Ecto neural progenitor cell (in vitro differentiated cells): ENCODE measurements at places on chromosomes 7 and 10.

DNA sequence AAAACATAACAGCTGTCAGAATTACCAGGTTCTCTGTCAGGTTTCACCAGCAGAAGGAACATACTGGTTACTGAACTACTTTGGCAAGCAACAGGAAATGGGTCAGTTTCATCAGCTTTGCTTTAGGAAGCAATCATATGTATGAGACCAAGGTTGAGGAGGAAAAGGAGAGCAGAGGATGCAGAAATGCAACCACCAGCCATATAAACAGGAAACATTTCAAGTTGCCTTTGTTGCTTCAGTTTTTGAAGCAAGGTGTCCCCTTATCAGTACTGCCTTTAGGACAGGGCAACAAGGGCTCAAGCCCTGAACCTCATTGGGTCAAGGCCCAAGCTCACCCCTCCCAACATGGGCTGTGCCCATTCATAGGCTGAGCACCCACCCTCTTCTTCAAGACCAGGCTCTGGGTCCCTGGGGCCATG, 10.2 kb downstream of the HIPK2 start:
- DNase-seq: no peak

- no peak for DNase-seq
Observed at GRCh38 chr7:105267244-105267643, 121.5 kb downstream of the SRPK2 start.

GRCh38 chr7:142717453-142717852, 31.8 kb upstream of the PRSS1 start:
- DNase-seq: no peak

DNA sequence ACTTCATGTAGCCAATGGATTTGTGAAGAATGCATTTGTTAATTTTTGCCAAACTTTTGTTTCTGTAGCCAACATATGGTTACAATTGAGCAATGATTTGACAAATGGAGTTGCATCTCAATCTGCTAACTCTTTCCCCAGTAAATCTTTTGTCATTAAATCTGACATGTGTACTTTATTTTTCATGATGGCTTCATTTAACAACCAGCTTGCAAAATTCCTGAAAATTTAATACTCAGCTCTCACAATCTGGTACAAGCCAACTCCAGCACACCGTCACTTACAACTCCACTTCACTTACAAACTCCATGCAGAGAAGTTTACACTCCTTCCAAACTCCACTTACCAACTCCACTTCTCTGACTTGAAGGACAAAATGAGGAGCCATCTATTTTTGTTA, 26.5 kb upstream of the HIBADH start:
- no peak for DNase-seq
